Mesenteric fat pad (tissue), 1 donor: ENCODE measurements at places on chromosomes 11 and 22. TPM values are rescaled to one million over a fixed set of nuclear protein-coding genes. Genes with fewer than 3 reads are reported as not detected.

The MAP6 gene
- 4.8 TPM for total RNA-seq

DNA sequence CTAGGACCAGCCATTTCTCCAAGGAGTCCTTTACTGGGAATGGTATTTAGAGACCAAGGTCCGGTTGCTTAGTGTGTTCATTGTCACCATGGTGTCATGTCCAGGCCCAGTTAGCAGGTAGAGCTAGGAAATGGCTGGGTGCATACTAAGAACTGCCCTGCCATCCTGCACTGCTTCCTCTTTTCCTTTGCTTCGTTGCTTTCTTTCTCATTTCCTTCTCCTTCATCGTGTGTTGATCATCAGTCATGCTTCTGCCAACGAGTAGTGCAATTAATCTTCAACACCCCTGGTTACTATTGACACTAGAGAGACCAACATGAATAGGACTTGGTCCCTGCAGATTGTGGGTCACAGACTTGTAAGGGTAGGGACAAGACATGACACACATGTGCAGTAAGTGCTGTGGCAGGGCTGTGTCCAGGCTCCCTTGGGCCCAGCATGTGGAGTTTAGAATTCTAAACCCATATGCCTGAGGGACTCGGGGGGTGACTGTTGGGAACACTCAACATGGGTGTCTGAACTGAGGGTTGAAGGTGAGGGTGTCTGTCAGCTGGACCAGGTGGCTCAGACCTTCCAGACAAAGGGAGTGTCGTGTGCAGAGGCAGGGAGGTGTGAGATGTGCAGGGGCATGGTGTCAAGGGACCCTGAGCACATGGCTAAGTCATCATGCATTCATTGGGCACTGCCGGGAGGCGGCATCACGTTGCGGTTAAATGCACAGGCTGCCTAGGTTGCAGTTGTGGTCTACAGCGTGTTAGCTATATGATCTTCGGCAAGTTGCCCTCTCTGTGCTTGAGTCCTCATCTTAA, 42.6 kb downstream of the ST14 start:
- DNase-seq: no peak

The P2RY6 gene
- total RNA-seq: 6.7 TPM

GRCh38 chr11:87127101-87127500, 89.4 kb downstream of the TMEM135 start:
- DNase-seq: no peak

GRCh38 chr11:8373519-8374432, 110.1 kb upstream of the LMO1 start:
- peak; percentile 59 for DNase-seq

- DNase-seq: peak; percentile 53
Observed at GRCh38 chr11:69880826-69881445, 61.7 kb upstream of the FGF3 start.

The KIAA0930 gene
- 65.7 TPM for total RNA-seq

DNA sequence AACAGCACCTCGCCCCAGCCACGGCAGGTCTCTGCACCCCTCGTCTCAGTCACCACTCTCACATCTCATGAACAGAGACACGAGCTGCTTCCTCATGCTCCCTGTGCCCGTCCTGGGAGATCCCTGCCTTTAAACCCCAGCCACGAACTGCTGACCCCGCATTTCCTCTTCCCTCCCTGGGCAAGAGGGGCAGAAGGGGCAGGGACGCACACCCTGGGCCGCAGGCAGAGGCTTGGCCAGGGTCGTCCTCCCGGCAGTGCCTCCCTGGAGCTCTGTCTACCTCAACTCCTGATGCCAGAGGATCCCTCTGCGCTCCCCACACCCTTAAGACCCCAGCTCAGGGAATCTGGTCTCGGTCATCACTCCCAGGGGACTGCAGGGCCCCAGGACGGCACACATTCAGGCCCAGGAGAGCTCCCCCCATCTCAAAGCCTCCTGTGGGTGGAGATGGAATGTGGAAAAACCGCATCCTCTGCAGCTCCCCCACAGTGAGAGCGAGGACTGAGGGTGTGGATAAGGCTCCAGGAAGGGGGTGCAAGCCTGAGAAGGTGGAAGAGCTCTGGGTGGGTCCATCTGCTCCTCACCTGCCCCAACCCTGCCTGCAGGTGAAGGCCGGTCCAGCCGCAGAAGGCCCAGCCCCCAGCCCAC, 1.2 kb downstream of the BID start:
- no peak for DNase-seq

DNA sequence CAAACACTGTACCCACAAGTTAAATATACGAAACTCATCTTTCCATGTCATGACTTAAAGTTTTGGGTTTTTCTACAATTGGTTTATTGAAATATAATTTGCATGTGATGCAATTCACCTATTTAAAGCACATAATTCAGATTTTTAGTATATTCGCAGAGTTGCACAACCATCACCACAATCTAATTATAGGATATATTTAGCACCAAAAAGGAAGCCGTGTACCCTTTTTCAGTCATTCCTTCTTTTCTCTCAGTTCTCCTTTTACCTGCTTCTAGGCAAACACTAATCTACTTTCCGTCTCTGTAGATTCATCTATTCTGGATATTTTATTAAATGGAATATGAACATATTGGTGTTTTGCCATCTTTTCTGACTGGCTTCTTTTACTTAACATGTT, 1458.1 kb upstream of the TENM4 start:
- no peak for DNase-seq

GRCh38 chr11:93370260-93370659, 39.7 kb downstream of the DEUP1 start:
- DNase-seq: no peak

- no peak for DNase-seq
Observed at GRCh38 chr11:126346586-126346940, 8.9 kb upstream of the ST3GAL4 start.

The ZNF280A gene
- not detected for total RNA-seq

- DNase-seq: no peak
Observed at GRCh38 chr11:102709201-102709945, 3.8 kb upstream of the MMP27 start.
